ENCODE measurements at places on chromosomes 7 and 10. TPM values are rescaled to one million over a fixed set of nuclear protein-coding genes. Genes with fewer than 3 reads are reported as not detected.

TCF7L2 gene
- 1.1 TPM for total RNA-seq

DNA sequence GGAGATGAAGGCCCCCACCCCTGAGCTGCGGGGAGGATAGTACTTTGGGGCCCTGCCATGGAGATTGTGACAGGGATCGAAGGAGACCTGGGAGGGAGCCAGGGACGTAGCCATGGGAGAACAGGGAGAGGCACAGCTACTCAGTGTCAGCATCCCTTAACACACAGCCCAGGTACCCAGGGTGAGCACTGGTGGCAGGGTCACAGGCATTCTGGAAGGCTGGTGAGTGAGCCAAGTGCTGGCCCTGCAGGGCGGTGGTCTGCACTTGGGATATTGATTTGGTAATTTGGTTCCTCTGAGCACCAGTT lies 39.8 kb downstream of the VWA2 start:
- H3K27ac ChIP-seq = no peak overlapping the region
- H3K36me3 ChIP-seq = no peaks in the 10 kb centered on the region
- no peaks in the 10 kb centered on the region for H3K27me3 ChIP-seq
- DNase-seq = no peak

DNA sequence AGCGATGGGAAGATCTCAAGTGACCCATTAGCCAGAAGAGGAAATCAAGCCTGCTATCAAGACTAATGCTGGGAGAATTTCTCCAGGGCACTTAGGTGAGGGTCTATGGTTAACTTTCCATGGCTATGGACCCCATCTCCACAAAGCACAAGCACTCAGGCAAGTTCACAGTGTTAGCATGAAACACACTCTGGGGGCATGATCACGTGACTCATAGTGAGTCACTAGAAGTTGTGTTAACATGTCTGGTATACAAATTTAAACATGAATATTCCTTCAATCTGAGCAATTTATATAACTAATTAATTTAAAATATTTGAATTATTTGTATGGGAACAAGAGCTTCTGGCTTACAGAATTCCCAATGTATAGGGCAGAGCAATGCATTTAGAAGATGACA lies 131.8 kb downstream of the FAM204A start:
- DNase-seq = no peak
- H3K4me1 ChIP-seq = no peaks in the 10 kb centered on the region
- no peak overlapping the region for H3K4me3 ChIP-seq
- H3K27ac ChIP-seq = no peak overlapping the region

GRCh38 chr7:17062151-17063044 lies 180.6 kb upstream of the AGR3 start:
- H3K27me3 ChIP-seq = no peaks in the 10 kb centered on the region
- H3K4me3 ChIP-seq = no peak overlapping the region
- H3K36me3 ChIP-seq = no peaks in the 10 kb centered on the region
- no peak overlapping the region for H3K27ac ChIP-seq
- no peaks in the 10 kb centered on the region for H3K4me1 ChIP-seq
- DNase-seq = no peak

GPR15LG gene
- total RNA-seq = 1.5 TPM

PLPP4 gene
- 0.26 TPM for total RNA-seq

- peaks cover 23% of the 10 kb centered on the region for H3K4me1 ChIP-seq
- no peaks in the 10 kb centered on the region for H3K36me3 ChIP-seq
- H3K4me3 ChIP-seq = peak overlapping the region; percentile 60
- H3K27me3 ChIP-seq = no peaks in the 10 kb centered on the region
- peak overlapping the region; percentile 91 for H3K27ac ChIP-seq
These were observed 10.4 kb upstream of the ZNF485 start for GRCh38 chr10:43595739-43596298.

DNA sequence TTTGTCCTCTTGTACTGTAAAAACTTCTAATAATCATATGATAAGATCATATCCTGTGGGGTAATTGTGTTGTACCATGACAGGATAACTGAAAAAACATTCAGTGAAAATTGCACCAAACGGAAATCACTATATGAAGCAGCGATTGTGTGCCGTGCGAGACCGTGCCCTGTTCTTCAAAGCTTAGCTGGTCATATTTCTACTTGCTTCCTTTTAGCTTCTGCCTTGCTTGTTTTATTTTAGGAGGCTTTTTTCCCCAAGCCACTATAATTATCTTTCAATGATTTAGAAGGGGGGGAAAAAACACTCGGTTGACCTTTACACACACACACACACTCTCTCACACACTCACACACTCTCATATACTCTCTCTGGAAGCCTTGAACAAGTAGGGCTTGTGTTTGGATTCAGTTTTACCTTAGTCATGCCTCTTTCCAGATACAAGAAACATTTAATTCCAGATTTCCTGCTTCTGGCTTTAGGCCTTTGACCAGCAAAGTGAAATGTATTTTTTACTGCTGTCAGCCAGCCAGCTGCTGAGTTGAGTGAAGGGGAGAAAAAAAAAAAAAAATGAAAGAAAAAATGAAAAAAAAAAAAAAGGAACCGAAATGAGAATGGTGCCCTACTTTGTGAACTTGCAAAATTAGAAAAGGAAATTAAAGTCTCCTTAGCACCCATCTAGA lies 181.4 kb downstream of the ARID5B start:
- H3K4me3 ChIP-seq = peak overlapping the region; percentile 29
- no peaks in the 10 kb centered on the region for H3K27me3 ChIP-seq
- H3K27ac ChIP-seq = peak overlapping the region; percentile 74
- H3K4me1 ChIP-seq = peaks cover 58% of the 10 kb centered on the region
- peaks cover 1% of the 10 kb centered on the region for H3K36me3 ChIP-seq

DNA sequence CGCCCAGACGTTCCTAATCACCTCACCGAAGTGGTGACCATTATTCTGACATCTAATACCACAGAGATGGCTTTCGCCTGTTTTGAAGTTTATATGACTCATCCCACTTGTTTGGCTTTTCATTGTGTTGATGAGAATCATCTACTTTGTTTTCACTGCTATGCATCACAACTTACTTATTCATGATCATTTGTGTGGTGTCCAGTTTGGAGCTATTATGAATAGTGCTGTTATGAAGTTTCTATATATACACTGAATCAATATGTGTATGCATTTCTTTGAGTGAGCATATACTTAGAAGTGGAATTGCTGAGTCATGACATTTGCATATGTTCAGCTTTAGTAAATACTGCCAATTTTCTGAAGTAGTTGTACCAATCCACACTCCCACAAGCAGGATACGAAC lies 38.6 kb upstream of the TNKS2 start:
- no peaks in the 10 kb centered on the region for H3K27me3 ChIP-seq
- DNase-seq = no peak
- no peaks in the 10 kb centered on the region for H3K4me1 ChIP-seq
- H3K27ac ChIP-seq = no peak overlapping the region

Measured in GM12878 (cell line).